Effector memory CD4-positive, alpha-beta T cell (primary cell): ENCODE measurements at places on chromosomes 12 and 14.

DNA sequence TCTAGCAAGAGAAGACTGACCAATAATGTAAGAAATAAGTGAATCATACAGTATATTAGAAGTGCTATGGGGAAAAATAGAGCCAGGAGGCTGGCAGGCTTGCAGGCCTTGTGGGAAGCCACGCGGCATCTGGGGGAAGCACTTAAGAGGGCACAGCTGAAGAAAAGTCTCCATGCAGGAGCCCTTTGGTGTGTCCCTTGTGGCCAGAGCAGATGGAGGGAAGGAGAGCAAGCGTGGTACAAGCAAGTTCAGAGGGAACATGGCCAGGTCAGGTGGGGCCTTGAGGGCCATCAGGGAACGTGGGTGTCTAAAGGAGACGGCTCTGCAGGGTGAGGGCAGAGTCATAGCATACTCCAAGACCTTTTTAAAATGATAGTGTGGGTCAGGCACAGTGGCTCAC, 51.7 kb downstream of the LRRC74A start:
- no peaks in the 10 kb centered on the region for H3K27me3 ChIP-seq
- no peak for DNase-seq
- H3K4me1 ChIP-seq, result no peaks in the 10 kb centered on the region
- no peaks in the 10 kb centered on the region for H3K36me3 ChIP-seq
- H3K27ac ChIP-seq, result no peak overlapping the region

DNA sequence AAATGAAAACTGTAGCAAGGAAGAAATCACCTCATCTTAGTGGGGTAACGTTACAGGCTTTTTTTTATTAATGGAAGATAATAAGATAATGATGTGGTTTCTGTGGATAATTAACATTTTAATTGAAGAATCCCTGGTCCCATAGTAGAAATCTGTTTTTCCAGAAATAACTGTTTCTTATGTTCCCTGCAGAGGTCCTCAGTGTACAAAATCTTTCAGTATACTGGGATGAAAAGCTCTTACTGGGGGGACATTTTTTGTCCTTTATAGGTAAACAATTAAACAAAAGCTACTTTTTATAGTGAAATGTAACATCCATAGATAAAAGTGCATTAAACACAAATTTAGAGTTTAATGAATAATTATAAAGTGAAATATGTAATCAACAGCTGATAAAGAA, 312.2 kb downstream of the ATXN7L3B start:
- DNase-seq, result no peak
- no peak overlapping the region for H3K4me3 ChIP-seq
- no peaks in the 10 kb centered on the region for H3K27me3 ChIP-seq
- H3K36me3 ChIP-seq, result no peaks in the 10 kb centered on the region
- no peaks in the 10 kb centered on the region for H3K4me1 ChIP-seq
- no peak overlapping the region for H3K27ac ChIP-seq

- H3K27me3 ChIP-seq, result no peaks in the 10 kb centered on the region
- no peak overlapping the region for H3K27ac ChIP-seq
- H3K4me3 ChIP-seq, result no peak overlapping the region
- H3K36me3 ChIP-seq, result no peaks in the 10 kb centered on the region
- H3K4me1 ChIP-seq, result no peaks in the 10 kb centered on the region
- DNase-seq, result no peak
Observed at GRCh38 chr14:39991041-39991440, 558.8 kb upstream of the FBXO33 start.

DNA sequence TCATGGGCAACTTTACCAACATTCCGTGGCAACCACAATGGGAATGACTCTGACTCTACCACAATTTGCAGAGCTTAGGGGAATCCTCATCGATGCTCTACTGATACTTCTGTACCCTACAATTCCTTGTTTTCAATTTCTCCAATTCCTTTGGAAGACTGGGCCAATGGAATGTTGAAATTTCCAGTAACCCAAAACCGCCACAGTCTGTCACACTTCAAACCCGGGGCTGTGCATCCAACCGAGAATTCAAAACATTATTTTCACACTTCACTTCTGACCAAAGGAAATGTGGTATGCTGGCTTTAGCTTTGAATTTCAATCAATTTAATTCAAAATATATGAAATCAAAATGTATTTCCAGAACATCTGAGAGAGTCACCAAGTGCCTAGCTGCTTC, 951.4 kb downstream of the VRK1 start:
- no peaks in the 10 kb centered on the region for H3K4me1 ChIP-seq
- no peaks in the 10 kb centered on the region for H3K27me3 ChIP-seq
- DNase-seq, result no peak

GRCh38 chr14:79525416-79525815, 685.9 kb downstream of the DIO2 start:
- H3K27me3 ChIP-seq, result no peaks in the 10 kb centered on the region
- H3K4me1 ChIP-seq, result no peaks in the 10 kb centered on the region
- DNase-seq, result no peak
- no peak overlapping the region for H3K4me3 ChIP-seq
- H3K36me3 ChIP-seq, result no peaks in the 10 kb centered on the region

- H3K27me3 ChIP-seq, result no peaks in the 10 kb centered on the region
- H3K27ac ChIP-seq, result no peak overlapping the region
- no peak overlapping the region for H3K4me3 ChIP-seq
- no peaks in the 10 kb centered on the region for H3K4me1 ChIP-seq
- peaks cover 47% of the 10 kb centered on the region for H3K36me3 ChIP-seq
- DNase-seq, result no peak
Observed at GRCh38 chr12:113860059-113860820, 105.9 kb downstream of the RBM19 start.

DNA sequence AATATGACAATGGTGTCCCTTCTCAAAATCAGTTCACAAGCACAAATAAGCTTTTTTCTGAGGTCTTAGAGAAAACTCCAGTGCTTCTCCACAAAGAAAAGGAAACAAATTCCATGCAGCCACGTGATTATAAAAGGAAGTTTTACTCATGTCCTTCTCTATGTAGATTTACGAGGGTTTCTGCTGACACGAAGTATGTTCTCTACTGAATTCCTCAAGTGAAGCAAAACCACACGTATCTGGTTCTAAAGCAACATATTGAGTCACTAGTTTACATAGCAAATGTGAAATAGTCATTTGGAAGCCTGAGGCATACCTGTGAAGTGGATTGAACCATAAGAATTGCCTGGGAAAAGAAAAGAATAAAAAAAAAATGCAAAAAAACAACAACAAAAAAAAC, 31.9 kb downstream of the BMP4 start:
- no peaks in the 10 kb centered on the region for H3K4me1 ChIP-seq
- H3K27ac ChIP-seq, result no peak overlapping the region
- no peak overlapping the region for H3K4me3 ChIP-seq
- H3K36me3 ChIP-seq, result no peaks in the 10 kb centered on the region

DNA sequence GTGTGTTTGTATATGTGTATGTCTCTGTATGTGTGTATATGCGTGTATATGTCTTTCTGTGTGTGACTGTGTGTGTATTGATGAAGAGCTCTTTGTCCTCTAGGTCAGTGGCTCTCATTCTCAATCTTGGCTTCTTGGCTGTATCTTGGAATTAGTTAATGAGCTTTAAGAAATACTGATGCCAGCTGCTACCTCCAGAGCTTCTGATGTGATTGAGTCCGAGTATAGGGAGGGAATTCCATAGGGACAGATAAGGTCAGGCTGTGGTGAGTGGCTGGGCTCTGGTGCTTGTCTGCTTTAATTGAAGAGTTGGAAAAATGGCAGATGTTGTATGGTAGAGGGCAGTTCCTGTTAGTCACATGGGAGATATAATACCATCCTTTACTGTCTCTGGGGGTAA, 140.1 kb downstream of the C12orf75 start:
- H3K27ac ChIP-seq, result no peak overlapping the region
- H3K36me3 ChIP-seq, result no peaks in the 10 kb centered on the region
- H3K4me3 ChIP-seq, result no peak overlapping the region
- H3K27me3 ChIP-seq, result no peaks in the 10 kb centered on the region
- no peaks in the 10 kb centered on the region for H3K4me1 ChIP-seq

- peaks cover 17% of the 10 kb centered on the region for H3K4me1 ChIP-seq
- no peak for DNase-seq
- H3K27ac ChIP-seq, result no peak overlapping the region
- H3K27me3 ChIP-seq, result no peaks in the 10 kb centered on the region
- H3K36me3 ChIP-seq, result peaks cover 34% of the 10 kb centered on the region
Observed at GRCh38 chr12:12817616-12818015, 4.5 kb downstream of the DDX47 start.

- no peaks in the 10 kb centered on the region for H3K27me3 ChIP-seq
- no peak for DNase-seq
- H3K4me1 ChIP-seq, result no peaks in the 10 kb centered on the region
- no peaks in the 10 kb centered on the region for H3K36me3 ChIP-seq
- H3K27ac ChIP-seq, result no peak overlapping the region
- no peak overlapping the region for H3K4me3 ChIP-seq
Observed at GRCh38 chr14:98578204-98578603, 693.8 kb downstream of the BCL11B start.

GRCh38 chr14:75697386-75697785, 36.3 kb downstream of the TTLL5 start:
- no peaks in the 10 kb centered on the region for H3K4me1 ChIP-seq
- H3K36me3 ChIP-seq, result peaks cover 32% of the 10 kb centered on the region
- DNase-seq, result no peak
- no peak overlapping the region for H3K4me3 ChIP-seq

DNA sequence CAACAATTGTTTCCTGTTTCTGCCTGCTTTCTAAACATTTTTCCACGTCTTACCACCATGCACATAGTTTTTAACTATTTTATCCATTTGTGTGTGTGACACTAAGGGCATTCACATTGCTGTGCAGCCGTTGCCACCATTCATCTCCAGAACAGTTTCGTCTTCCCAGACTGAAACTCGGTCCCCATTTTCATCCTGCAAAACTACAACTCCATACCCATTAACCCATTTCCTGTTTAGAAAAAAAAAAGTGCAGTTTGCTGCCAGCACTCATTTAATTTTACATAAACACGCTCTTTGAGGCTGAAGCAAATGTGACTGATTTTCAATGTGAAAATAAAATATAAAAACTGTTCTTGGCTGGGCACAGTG, 15.5 kb downstream of the UBC start:
- no peaks in the 10 kb centered on the region for H3K4me1 ChIP-seq
- no peaks in the 10 kb centered on the region for H3K36me3 ChIP-seq
- DNase-seq, result no peak

DNA sequence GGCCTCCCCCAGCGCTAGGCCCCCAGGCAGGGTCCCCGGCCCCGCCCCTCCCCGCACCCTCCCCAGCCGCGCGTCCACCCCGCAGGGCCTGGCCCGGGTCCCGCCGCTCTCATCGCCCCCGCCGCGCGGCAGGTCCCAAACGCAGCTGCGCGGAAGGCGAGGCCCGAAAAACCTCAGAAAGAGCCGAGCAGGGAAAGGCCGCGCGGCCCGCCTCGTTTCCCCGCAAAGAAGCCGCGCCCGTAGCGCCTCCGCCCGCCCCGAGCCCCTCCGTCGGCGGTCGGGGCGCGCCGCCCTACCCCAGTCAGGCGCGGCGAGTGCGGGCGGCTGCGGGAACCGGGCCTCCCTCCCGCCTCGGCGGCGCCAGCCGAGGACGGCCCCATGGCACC, 324 bp downstream of the POLE start:
- H3K4me1 ChIP-seq, result peaks cover 7% of the 10 kb centered on the region
- no peaks in the 10 kb centered on the region for H3K27me3 ChIP-seq
- peak overlapping the region; percentile 25 for H3K27ac ChIP-seq
- DNase-seq, result peak; percentile 3
- peak overlapping the region; percentile 59 for H3K4me3 ChIP-seq
- no peaks in the 10 kb centered on the region for H3K36me3 ChIP-seq

- no peak overlapping the region for H3K27ac ChIP-seq
- no peaks in the 10 kb centered on the region for H3K27me3 ChIP-seq
- no peak for DNase-seq
- no peaks in the 10 kb centered on the region for H3K36me3 ChIP-seq
Observed at GRCh38 chr12:128843538-128843937, 9.7 kb upstream of the GLT1D1 start.

DNA sequence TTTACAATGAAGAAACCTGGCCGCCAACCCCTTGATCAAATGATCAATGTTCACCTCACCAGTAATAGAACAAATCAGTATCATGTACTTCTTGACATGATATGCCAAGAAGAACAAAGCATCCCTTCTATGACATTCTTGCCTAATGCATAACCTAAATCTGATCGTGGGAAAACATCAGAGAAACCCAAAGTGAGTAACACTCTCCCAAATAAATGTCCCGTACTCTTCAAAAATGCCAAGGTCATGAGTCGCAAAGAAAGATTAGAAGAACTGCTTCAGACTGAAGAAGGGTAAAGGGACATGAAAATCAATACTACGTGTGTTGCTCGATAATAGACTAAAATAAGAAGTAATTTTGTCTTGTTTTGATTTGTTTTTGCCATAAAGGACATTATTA, 11.4 kb upstream of the SLC25A3 start:
- no peaks in the 10 kb centered on the region for H3K4me1 ChIP-seq
- H3K36me3 ChIP-seq, result no peaks in the 10 kb centered on the region
- H3K27me3 ChIP-seq, result no peaks in the 10 kb centered on the region
- no peak for DNase-seq
